ENCODE measurements at places on chromosomes 13 and 19.

DNA sequence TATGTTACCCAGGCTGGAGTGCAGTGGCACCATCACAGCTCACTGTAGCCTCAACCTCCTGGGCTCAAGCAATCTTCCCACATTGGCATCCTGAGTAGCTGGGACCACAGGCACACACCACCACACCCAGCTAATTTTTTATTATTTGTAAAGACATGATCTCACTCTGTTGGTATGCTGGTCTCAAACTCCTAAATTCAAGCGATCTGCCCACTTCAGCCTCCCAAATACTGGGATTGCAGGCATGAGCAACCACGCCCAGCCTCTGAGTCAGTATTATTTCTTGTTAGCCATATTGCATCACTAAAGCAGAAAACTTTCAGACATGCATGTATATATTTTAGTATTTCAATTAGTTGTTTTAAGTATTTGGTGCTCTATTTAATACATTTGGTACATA lies 376.4 kb downstream of the GPC6 start:
- peak; percentile 56 for DNase-seq

DNA sequence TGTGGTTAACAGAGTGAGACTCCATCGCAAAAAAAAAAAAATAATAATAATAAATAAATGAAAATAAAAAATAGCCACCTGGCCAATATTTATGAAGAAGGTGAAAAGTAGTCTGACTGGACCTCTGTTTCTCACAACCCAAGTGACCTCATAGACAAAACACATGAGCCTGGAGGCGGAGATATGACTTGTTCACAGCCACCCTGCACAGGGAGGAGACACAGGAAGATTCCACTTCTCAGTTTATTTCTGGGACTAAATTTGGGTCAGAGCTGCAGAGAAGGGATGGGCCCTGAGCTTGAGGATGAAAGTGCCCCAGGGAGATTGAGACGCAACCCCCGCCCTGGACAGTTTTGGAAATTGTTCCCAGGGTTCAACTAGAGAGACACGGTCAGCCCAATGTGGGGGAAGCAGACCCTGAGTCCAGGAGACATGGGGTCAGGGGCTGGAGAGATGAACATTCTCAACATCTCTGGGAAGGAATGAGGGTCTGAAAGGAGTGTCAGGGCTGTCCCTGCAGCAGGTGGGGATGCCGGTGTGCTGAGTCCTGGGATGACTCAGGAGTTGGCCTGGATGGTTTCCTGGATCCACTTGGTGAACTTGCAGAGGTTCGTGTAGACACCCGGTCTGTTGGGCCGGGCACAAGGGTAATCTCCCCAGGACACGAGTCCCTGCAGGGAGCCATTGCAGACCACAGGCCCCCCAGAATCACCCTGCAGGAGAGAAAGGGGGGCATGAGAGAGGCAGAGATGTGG lies 9.6 kb downstream of the KLK5 start:
- no peak for DNase-seq

GRCh38 chr19:47274891-47275761 lies 441 bp downstream of the INAFM1 start:
- DNase-seq = no peak

DNA sequence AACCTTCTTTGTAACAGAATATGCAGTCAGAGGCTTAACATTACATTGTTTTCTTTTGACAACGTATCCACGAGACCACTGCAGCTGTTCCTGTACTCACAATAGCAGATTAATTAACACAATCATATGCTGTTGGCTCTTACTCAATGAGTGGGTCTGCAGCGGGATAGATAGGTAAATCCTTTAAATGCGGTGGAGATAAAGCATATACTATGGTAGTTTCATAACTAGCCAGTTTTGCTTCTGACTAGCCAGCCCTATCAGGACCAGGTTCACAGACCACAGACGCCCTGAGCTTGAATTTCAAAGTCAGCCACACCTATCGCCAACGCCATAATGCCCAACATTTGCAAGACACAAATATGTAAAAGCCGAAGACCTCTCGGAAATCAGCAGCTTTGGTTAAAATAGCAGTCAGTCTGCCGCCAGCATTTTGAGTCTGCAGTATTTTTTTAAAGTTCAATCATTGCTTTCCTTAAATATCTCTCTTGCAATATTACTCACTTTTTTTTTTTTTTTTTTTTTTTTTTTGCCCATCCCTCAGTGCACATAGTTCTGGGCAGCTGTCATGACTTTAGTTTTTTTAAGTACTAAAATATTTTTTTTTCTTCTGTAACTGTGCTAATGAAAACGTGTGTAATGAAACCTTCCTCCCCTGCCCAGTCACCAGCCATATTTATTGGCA lies 120.5 kb downstream of the ZNF536 start:
- DNase-seq = no peak

- no peak for DNase-seq
Observed at GRCh38 chr13:38854226-38854625, 136.4 kb downstream of the STOML3 start.

- no peak for DNase-seq
Observed at GRCh38 chr13:39378306-39378705, 224.7 kb downstream of the LHFPL6 start.

- no peak for DNase-seq
Observed at GRCh38 chr19:18828786-18829185, 3.0 kb upstream of the UPF1 start.

DNA sequence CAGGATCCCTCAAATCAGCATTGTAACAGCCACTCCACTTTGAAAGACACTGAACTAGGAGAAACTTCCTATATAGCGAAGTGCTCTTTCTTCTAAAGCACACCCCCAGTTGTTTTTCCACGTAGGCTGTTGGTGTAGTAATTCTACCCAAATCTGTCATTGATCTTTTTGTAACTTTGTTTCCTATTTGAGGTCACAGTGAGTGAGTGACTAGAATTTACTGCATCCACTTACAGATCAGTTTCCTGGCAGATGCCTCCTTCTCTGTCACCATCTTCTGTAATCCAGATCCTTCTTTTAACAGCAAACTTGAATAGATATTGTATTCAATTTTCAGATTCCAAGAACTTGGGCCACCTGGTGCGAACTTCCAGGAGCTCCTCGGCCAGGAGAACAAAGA lies 15.3 kb downstream of the ZAR1L start:
- no peak for DNase-seq

GRCh38 chr19:19064811-19065745 lies 1.3 kb downstream of the SLC25A42 start:
- no peak for DNase-seq

GRCh38 chr13:47186471-47186870 lies 289.6 kb upstream of the HTR2A start:
- DNase-seq = no peak

DNA sequence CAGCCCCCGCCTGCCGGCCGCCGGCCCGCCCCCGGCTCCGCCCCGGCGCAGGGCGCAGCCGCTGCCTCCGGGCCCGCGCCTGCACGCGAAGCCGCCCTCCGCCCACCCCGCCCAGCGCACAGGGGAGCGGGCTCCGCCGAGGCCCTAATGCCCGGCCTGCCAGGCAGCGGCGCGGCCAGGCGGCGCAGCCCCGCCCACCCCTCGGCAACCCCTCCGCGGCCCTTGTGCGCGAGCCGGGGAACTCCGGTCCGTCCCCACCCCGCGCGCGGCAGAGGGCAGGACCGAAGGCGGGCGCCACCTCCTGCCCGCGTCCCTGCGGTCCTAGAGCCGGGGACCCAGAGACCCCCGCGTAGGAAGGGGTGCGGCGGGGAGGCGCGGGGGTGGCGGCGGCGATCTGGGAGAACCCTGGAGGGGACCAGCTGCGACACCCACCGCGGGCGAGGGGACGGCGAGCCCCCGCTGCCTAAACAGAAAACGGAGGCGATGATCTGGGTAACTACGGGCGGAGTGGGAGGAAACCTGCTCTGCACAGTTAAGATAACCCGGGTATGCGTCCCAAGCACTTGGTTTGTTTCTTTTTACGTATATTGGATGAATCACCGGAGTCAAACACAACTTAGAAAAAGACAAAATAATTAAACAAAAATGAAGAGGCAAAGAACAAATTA lies 350 bp upstream of the USP12 start:
- DNase-seq = peak; percentile 76

DNA sequence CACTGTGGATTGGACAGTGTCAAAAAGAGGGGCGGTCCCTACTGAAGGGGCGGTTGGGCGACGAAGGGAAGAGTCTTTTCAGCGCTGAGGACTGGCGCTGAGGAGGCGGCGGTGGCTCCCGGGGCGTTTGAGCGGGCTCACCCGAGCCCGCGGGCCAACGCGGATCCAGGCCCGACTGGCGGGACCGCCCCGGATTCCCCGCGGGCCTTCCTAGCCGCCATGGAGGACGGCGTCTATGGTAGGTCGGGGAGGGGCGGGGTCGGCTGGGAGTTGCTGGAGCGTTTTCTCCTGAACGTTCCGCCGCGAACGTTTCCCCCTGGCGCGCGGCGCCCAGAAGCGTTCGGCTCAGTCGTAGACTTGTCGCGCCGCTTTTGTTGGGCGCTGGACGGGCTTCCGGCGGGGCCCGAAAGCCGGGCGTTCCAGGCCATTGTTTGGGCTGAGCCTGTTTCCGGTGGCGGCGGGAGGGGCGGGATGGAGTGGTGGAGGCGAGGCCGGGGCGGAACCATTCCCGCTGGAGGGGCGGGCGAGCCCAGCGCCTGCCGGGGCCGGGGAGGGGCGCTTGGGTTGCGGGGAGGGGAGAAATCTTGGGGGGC lies at the start of gene CYTH2:
Gene CYTH2 (plus strand): TSS at position 81 of the 593 bp plus-strand sequence. CDS start 139 bp downstream, at position 220.
- DNase-seq = peak; percentile 79

GRCh38 chr13:97316390-97316789 lies 94.3 kb downstream of the MBNL2 start:
- no peak for DNase-seq

DNA sequence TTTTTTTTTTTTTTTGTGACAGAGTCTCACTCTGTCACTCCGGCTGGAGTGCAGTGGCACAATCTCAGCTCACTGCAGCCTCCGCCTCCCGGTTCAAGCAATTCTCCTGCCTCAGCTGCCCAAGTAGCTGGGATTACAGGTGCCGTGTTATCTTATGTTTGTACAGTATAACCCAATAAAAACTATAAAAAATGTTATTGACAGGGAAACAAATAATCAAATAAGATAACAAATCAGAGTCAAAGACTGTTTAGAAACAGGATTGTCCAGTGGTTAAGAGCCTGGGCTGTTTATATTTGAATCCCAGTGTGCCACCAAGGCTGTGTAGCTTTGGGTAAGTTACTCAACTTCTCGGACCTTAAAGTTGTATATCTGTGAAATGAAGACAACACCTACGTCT lies 19.1 kb upstream of the LMTK3 start:
- no peak for DNase-seq

DNA sequence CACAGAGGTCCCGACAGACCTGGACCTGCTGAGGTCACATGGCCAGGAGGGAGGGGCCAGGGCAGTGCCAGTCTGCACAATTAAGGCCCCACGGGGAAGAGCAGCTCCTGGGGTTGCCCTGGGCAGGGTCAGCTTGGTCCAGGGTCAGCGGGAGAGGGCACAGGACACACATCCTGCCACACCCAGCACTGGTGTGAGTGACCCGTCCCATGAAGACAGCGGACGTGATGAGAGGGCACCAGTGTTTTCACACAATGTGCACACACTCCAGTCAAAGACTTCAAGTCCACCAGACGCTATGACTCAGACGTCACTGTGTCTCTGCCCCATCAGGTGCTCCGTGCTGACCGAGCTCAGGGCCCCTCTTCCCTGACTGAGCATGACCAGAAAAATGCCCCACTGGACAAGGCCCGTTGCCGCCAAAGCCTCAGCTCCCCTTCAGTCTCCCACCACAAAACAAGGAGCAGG lies 4.2 kb downstream of the TMEM259 start:
- no peak for DNase-seq

DNA sequence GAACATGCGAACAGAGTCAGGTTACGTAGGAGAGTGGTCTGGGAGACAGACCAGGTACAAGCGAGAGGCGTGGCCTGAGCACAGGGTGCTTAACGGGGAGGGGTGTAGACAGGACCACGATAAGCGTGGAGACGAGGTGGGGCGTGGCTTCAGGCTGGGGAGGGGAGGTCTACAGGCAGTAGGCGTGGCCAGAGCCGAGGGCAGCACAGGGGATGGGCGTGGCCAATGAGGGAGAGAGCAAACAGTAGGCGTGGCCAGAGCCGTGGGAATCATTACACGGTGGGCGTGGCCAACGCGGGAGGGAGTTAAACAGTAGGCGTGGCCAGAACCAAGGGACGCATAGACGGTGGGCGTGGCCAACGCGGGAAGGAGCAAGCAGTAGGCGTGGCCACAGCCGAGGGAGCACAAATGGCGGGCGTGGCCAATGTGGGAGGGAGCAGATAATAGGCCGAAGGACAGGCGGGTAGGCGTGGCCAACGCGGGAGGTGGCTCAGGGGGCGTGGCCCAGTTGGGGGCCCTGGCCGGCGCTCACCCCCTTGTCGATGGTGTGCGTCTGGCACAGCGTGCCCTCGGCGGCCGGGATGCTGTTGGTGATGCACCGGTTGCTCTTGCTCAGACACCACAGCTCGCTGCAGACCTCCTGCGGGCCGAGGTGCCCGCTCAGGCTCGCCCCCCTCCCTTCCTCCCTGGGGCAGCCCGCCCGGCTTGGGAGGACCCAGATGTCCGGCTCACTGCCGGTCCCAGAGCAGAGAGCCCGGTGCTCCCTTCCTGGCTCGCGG lies 15.2 kb upstream of the MYO1F start:
- peak; percentile 93 for DNase-seq

- DNase-seq = no peak
Observed at GRCh38 chr19:2219726-2220125, 16.4 kb downstream of the PLEKHJ1 start.
